Brain microvascular endothelial cell (primary cell): ENCODE measurements at places on chromosomes 12 and 14.
A peak's percentile ranks its signal among the peaks of the same experiment; 100 is the strongest.

GRCh38 chr12:15778126-15778525 is 11.1 kb downstream of the EPS8 start:
- no peak for DNase-seq

DNA sequence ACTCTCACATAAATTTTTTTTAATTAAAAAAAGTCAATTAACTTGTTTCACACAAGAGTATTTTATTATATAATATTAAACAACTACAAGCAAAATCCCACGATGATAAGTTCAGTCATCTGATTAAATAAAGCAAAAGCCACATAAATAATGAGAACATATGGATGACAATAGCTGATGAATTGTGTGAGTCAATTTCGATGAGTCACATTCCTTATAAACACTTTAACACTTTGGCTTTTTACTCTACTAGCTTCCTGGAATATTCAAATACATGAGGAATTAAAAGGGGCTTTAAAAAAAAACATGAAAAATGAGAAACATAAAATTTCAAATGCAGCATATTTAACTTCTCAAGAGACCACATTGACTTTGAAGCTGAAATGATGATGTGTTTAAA is 95.3 kb downstream of the BCAT1 start:
- DNase-seq, result no peak

- peak; percentile 38 for DNase-seq
Measured at GRCh38 chr12:51631591-51631990, 40.6 kb downstream of the SCN8A start.

- DNase-seq, result no peak
Measured at GRCh38 chr14:68814539-68815297, 21.9 kb upstream of the ZFP36L1 start.

GRCh38 chr12:4939418-4940023 is 29.8 kb downstream of the KCNA1 start:
- no peak for DNase-seq

DNA sequence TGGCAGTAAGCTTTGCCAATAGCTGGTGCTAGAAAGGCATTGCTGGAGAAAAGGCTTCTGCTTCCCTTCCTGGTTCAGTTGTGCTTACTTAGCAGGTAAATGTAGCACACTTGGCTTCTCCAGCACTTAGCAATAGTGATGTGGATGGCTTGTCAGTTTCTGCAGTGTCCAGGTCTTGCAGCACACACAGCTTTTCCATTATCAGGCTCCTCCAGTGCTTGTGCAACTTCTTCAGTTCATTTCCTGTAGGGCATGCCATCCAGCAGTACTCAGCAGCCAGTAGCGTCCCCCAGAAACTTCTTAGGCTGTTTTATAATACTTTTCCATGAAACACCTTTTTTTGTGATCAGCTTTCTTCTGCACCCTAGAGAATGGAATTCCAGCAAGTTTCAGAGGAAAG is 154.6 kb downstream of the SLC6A15 start:
- peak; percentile 54 for DNase-seq

DNA sequence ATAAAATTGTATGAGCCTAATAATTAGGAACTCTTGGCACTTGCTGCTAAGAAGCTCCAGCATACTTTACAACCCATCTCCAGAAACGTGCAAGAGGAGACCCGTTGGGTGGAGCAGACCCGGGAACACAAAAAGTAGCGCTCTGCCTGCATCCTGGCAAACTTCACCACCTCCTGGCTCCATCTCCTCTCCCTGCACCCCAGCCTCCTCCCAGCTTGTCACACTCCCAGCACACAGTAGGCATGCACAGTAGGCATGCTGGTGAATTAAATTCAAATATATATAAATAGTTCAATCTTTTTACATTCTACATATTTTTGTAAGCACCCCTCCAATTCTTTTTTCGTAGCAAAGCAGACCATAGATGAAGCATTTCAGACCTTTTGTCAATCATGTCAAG is 1.2 kb downstream of the VSIG10 start:
- no peak for DNase-seq

DNA sequence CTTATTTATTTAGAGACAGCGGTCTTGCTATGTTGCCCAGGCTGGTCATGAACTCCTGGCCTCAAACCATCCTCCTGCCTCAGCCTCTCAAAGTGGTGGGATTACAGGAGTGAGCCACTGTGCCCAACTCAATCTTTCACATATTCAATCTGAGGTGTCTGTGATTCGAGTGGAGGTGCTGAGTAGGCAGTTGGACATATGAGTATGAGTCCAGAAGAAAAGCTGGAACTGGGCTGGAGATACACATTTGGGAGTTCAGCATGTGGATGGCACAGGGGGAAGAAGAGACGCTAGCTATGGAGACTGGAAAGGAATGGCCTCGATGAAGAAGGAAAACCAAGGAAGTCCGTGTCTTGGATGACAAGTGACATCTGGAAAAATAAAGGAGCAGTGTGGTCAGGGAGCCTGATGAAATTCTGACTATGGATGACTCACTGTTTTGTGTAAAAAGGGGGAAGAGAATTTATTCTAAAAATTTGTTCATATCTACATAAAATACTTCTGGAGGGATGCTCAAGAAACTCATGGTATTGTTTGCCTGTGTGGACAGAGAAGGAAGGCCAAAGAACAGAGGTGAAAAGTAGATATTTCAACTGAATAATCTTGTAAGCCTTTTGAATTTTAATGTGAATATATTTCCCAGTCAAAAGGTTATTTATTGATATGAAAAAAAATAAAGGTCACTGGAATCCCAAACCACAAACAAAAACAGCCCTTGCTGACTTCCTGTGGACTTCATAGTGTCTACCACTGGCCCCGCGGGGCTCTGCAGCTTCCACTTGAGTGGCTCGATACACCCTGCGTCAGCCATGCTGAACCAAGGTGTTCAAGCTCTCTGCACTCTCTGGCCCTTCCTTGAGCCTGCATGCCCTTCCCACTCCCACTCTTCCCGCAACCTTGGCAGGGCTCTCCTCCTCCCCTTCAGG is 8.9 kb upstream of the LTA4H start:
- peak; percentile 40 for DNase-seq

GRCh38 chr12:94092516-94093241 is 55.7 kb upstream of the PLXNC1 start:
- peak; percentile 36 for DNase-seq

GRCh38 chr12:4943938-4944284 is 34.2 kb downstream of the KCNA1 start:
- no peak for DNase-seq

DNA sequence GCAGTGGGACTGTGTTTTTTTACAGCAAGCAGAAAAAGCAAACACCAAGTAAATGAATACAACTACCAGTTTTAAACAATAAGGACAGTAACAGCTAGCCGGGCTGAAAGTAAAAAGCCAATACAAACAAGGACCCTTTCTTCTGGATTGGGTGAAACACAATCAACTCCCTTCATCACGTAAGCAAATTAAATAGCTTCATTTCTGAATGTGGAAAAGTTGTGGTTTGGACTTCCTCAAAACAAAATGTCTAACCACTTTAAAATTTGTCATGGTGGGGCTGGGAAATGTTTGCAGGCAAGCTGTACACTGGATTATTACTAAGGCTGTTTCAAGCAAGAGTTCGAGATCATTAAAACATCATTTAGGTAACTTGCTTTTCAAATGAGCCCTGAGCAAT is 47.4 kb downstream of the TCHP start:
- no peak for DNase-seq

- no peak for DNase-seq
Measured at GRCh38 chr12:94405413-94406116, 54.1 kb downstream of the CEP83 start.

- no peak for DNase-seq
Measured at GRCh38 chr14:39005044-39005880, 97.8 kb downstream of the SEC23A start.

- no peak for DNase-seq
Measured at GRCh38 chr14:68362846-68363245, 430.0 kb downstream of the ZFP36L1 start.

GRCh38 chr14:71533390-71533789 is 398.8 kb upstream of the RGS6 start:
- DNase-seq, result peak; percentile 48

GRCh38 chr12:131920902-131921840 is 7.9 kb upstream of the PUS1 start:
- no peak for DNase-seq

- DNase-seq, result no peak
Measured at GRCh38 chr12:43676183-43676813, 82.3 kb downstream of the PUS7L start.

DNA sequence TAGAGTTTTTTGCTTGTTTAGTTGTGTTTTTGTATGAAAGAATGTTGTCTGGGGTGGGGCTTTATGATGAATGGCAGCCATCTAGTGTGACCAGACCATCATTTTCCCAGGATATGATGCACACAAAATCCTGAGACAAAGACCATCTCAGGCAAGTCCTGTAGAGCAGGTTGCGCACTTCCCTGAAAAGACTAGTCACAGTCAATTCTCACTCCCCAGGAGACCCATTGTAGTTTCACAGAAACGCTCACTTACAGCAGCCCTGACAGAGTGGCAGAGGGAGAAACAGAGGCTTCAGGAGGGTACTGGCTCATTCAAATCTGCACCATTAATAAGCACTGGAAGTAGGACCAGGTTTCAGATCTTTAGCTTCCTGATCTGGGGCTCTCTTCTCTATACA is 183.2 kb downstream of the TMEM117 start:
- DNase-seq, result no peak

GRCh38 chr14:80455031-80455430 is 243.7 kb upstream of the DIO2 start:
- no peak for DNase-seq

DNA sequence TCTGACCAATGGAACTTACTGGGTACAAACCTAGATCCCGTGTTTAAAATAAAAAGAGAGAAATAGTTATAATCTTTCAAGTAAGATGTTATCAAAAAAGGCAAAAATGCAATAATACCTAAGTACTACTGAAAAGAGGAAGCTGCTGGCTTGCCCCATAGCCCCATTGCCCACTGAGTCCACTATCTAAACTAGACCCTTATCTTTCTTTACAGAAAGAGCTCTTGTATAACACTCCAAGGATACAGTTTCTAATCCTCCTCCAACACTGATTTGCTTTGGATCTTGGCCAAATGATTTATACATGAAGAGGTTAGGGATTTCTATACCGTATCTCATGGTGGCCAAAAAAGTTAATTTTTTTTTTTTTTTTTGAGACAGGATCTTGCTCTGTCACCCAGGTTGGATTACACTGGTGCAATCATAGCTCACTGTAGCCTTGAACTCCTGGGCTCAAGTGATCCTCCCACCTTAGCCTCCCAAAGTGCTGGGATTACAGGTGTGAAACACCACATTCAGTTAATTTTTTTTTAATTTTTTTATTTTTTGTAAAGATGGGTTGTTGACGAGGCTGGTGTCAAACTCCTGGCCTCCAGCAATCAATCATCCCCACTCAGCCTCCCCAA is 2.6 kb downstream of the GXYLT1 start:
- no peak for DNase-seq

- no peak for DNase-seq
Measured at GRCh38 chr12:131372171-131372475, 338.8 kb upstream of the SFSWAP start.

DNA sequence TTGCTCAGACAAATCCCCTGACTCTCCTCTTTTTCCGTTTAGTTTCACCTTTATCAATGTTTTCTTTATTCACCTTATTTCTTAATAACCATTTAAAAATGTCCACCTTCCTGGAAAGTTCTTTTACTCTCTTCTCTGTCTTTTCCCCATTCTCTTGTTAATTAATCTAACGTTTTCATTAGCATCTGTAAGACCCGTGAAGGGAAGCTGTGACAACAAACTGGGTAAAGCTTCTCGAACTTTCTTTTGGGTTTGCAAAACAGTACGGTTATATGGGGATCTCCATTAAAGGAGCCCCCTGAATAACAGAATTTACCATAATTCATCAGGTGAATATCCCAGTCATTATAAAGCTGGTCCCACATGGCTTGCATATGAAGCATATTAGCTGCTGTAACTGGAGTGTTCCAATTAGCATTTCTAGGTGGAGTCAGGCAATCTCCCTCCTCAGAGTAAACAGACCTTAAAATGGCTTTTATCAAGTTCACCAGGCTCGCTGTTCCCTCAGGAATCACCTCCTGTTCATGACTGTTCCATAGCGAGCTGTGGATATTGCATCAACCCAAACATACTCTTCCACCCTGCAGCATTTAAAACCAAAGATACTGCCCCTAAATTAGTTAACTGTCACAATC is 42.4 kb downstream of the TMEM30B start:
- DNase-seq, result no peak

DNA sequence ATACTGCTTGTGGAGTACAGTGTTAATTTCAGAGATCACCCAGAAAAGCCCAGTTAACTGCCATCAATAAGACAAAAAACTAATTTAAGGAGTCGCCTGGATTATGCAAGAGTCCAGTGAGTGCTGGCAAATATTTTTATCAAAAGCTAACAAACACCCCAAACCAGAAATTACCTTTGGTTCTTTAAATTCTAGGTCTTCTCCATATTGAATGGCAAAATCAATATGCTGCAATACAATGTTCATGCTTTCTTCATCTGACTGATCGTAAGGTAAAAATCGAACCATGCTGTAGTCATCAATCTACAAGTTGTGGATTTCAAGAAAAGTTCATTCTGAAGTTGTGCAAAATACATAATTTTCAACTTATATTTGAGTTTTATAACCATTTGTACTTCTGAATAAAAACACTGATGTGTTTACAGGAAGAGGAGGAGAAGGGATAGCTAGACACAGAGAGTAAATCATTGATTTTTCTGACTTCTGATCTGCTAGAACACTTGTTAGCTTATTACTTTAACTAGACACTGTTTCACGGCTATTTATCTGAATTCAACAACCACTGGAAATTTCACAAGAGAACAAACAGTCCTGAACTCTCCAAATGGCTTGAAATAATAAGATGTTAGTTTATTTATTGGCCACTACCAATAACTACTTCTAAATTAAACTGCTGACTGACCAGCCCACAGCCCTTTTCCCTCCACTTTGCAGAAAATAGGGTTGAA is 3.6 kb upstream of the ARPC3 start:
- no peak for DNase-seq

- no peak for DNase-seq
Measured at GRCh38 chr12:79367032-79367589, 323.7 kb downstream of the PAWR start.

GRCh38 chr14:94036313-94037167 is 10.4 kb downstream of the OTUB2 start:
- DNase-seq, result peak; percentile 77

GRCh38 chr12:94326234-94326633 is 133.4 kb downstream of the CEP83 start:
- no peak for DNase-seq

DNA sequence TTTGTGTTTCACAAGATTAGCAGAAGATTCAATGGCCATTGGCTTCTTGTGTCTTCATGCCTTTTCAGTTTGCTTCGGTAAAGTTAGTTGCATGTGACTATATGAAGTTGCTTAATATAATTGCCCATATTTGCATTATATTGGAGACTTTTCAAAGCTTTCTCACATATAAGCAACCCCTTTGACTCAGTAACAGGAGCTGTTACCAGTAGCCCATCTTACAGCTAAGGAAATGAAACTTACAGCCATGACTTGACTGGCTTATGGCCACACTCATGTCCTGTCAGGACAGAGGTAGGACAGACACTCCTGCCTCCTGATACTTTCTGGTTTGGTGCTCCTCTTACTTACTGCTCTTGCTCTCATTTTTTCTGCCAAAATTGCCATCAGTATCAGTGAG is 1082.1 kb downstream of the BCL11B start:
- no peak for DNase-seq

- peak; percentile 23 for DNase-seq
Measured at GRCh38 chr14:34826661-34827060, 48.5 kb downstream of the BAZ1A start.
